ENCODE measurements at places on chromosomes 1 and 21.

DNA sequence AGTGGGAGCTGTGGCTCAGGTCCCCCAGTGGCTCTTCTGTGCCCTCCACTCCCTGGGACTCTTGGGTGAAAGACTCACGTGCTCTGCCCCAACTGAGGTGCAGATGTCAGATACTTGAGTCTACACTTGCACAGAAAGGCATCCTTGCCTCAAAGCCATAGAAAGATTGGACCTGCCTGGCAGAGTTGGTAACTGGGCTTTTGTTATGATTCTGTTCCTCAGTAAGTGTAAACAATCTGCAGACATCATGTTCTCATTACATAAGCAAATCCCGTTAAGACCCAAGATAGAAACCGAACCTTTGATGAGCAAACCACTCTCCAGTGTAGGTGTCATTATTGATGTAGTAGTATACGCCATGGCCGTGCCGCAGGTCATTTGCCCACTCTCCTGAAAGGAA lies 10.0 kb downstream of the RSPH1 start:
- DNase-seq = no peak

DNA sequence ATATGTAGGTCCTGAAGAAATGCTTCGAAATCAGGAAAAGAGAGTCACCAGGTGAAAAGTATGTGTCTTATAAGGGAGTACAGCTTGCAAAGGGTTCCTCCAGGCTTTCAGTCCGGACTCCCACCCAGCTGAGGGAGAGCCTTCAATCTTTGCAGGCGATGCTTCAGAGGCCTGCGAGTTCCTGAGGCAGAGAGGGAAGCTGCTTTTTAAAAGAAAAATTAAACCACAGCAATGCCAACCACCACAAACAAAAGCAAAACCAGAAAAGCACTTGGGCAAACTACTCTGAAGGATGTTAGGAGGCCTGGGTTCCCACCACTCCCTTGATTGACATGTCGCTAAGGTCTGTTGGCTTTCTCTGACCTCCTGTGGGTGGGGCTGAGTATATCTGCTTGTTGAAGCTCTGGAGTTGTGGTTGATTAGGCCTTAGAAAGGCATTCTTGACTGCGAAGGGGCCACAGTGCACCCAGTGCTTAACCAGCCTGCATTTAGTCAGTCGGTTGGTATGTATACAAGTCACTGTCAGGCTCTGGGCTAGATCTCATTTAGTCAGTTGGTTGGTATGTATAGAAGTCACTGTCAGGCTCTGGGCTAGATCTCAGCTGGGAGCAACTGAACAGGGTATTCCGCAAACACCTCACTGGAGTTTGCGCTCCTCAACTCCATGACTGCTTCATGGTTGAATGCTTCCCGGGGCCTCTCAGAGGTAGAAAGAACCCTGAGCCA lies 1.2 kb downstream of the NIPAL3 start:
- DNase-seq = no peak

DNA sequence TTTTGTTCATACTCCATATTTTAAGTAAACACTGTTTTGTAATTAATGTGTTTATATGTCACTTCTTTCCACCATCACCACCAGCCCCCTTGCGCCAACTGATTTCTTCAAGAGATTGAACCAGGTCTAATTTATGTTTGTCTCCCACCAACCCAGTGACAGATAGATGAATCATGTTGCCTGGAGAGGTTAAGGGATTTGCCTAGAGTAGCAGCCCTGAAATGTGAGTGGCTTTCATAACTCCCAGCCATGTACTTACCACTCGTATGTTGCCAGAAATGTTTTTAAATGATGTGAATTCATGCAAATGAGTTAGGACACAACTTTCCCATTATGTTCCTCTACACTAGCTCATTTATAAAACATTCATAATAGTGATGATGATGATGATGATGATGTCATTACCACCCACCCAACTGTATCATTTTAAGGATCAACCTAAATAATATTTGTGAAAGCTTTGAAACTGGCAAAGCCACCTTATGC lies 86.9 kb downstream of the LRRC8D start:
- no peak for DNase-seq

- no peak for DNase-seq
Measured at GRCh38 chr1:64917328-64917861, 49.0 kb downstream of the JAK1 start.

GRCh38 chr1:7247791-7248548 lies 462.7 kb downstream of the CAMTA1 start:
- no peak for DNase-seq

DNA sequence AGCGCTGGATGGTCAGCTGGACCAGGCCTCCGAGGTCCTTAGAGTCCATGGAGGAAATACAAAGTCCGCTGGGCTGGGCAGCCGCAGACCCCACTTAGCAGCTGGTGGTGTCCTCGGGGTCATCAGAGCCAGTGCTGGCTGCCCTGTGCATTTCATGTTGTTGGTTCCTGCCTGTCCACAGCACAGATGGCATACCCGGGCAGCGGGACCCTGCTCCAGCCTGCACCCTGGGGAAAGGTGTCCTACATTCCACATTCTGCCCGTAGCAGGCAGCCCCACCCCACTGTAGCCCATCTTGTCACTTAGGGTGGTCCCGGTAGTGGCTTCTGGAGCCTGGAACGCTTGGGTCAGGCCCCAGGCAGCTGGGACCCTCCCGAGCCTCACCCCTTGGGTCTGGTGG lies 19.8 kb downstream of the PRKCZ start:
- DNase-seq = no peak

DNA sequence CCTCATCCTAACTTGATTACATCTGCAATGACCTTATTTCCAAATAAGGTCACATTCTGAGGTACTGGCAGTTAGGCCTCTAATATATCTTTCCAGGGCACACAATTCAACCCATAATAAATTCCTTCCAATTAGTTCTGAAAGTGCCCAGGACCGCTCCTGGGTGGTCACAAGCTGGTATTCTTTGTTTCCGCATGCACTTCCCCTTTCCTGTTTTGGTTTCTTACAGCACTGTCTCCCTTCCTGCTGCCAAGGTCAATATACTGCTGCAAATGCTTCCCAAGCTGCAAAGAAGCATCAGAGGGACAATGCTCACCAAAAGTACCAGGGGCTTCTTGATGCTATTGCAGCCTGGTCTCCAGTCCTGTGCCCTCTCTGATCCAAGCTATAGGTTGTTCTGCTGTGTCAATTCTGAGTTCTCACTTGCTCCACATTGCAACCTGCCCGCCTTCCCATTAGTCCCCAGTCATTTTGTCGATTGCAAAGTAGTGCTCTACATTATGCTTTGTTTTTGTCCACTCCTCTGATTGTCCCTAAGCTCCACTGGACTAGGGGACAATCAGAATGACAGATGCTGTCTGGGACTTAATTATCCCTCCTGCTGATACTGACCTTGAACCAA lies 13.9 kb upstream of the XPR1 start:
- no peak for DNase-seq

DNA sequence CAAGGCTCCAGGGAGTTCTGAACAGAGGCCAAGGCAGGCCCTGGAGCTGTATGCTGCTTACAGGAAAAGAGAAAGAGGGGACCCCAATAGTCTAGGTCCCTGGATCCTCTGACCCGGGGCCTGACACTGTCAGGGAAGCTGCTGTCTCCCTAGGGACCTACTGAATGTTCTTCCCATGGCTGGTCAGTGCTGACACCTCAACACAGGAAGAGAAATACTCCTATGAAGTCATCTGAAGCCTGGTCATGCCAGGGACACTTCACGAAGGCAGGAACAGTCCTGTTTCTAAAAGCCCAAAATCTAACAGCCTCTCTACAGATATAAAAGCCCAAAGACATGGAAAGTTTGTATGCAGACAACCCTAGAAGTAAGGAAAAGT lies 1.7 kb upstream of the LAD1 start:
- DNase-seq = no peak

DNA sequence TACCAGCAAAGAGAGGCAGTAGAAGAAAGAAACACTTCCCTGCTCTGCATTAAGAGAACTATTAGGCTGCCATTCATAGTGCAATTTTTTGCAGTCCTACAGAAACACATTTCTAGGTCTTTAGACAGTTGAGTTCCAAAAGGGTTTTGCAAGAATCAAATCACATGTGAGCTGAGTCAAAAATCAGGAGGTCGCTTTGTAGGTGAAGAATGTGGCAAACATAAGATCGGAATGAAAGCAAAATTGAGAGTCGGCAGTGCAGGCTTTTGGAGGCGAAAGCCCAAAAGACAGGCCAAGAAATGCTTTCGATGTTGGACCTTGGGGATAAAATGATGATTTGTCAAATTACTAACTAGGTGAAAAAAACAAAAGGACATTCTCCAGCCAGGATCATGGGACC lies 213.5 kb upstream of the NRIP1 start:
- DNase-seq = no peak

Data from brain pericyte (primary cell).